Testis (tissue), 5 donors: ENCODE measurements at places on chromosomes 2 and 18. TPM values are rescaled to one million over a fixed set of nuclear protein-coding genes. Genes with fewer than 3 reads are reported as not detected.

DNA sequence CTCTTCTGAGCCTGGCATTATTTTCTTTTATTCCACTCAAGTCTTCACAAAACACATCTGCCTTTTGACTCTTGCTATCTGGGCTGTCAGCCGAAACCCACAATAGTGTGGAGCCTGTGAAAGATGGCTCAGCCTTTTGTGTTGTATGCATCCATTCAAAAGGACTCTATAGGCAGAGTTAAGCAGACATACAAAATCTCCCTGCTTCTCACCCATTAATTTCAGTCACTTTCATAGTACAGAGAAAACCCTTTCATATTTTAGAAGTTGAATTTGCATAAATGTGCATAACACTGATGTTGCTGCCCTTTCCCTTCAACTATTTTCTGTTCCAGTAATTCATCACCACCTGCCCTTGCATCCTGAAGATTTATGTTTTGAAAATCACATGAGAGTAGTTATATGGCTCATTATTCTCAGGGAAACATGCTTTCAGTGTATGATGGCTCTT, 154.6 kb downstream of the EVA1A start:
- no peak for DNase-seq

- DNase-seq = no peak
Observed at GRCh38 chr18:74063023-74063422, 84.6 kb downstream of the FBXO15 start.

GRCh38 chr2:237962432-237963084, 4.3 kb upstream of the UBE2F start:
- DNase-seq = no peak

CD226 gene
- 2.6 TPM for total RNA-seq

- no peak for DNase-seq
Observed at GRCh38 chr18:21163647-21164547, 52.3 kb upstream of the ROCK1 start.
